ENCODE measurements at places on chromosomes 4 and X.

GRCh38 chrX:110920991-110921390, 125.4 kb upstream of the CHRDL1 start:
- DNase-seq: no peak

- DNase-seq: no peak
Measured at GRCh38 chr4:76748649-76749048, 149.3 kb downstream of the SOWAHB start.

- DNase-seq: no peak
Measured at GRCh38 chrX:53284684-53285447, 3.5 kb upstream of the IQSEC2 start.

DNA sequence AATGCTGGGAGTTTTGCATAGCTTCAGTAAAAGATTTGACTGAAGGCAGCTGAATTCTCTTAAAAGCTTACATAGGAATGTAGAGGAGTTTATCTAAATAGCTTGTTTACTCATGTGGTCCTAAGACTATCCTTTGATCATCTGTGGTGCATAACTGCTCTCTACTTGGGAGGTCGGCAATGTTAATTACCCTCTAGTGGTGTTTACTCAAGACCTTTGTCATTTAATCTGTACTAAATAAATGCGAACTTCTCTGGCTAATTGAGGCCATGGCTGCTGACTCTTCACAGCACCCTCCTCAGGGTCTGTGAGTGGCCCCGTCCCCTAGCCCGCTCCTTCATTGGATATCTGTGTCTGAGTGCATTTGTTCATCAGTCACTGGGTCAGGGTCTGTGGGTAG, 13.8 kb upstream of the TMEM33 start:
- DNase-seq: no peak

DNA sequence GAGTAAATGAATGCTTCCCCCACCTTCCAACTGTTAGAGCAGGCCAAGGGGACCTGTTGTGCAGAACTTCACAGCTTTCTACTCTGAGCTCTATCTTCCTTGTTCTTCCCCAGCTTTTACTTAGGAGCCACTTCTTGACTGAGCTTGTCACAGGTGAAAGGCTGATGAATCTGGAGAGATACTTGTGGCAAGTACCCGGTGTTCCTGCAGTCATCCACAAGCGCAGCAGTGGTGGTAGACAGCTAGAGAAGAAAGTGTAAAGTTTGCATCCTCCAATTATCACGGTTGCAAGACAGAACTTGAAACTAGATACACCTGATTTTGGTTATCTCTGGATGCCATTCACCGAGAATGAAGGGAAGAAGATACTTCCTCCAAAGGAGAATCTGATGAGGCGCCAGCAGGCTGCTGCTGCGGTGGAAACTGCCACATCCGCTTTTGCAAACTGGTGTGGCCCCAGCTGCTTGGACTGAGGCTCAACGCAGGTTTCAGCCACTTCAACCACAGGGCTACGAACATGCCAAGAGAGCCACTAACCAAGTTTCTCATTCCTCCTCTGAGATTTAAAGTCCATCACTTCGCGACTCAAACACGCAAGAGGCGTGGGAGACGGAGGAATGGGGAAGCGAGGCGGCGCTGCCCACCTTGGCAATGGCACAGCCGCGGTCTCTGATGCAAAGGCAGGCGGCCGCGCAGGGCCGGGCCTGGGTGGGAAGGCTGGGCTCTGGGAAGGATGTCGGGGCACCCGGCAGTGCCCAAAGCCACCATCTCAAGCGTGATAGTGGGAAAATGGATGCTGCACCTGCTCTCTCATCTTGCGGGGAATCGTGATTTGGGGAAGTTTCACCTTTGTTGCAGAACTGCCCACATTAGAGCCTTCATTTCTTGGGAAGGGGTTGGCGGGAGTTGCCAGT, 1.3 kb upstream of the FHIP1A start:
- no peak for DNase-seq

- DNase-seq: no peak
Measured at GRCh38 chrX:8455557-8455956, 9.1 kb upstream of the VCX3B start.

DNA sequence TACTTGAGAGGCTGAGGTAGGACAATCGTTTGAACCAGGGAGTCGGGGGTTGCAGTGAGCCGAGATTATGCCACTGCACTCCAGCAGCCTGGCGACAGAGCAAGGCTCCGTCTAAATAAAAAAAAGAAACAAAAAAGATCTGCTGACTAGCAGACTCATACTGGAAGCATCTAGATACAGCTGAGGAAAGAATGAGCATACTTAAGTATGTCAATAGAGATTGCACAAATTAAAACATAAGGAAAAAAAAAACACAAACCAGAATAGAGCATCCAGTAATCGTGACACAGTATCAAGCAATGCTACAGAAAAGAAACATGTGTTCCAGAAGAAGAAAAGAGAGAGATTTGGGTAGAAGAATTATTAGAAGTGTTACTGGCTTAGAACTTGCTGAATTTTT, 105.5 kb upstream of the SPOCK3 start:
- DNase-seq: peak; percentile 6

GRCh38 chrX:150338615-150339014, 24.5 kb upstream of the MAMLD1 start:
- DNase-seq: no peak
